ENCODE measurements at places on chromosomes 7 and 10.
A peak's percentile ranks its signal among the peaks of the same experiment; 100 is the strongest.

- DNase-seq = no peak
Observed at GRCh38 chr10:115073796-115074195, 19.4 kb upstream of the ATRNL1 start.

- DNase-seq = no peak
Observed at GRCh38 chr10:105952153-105952552, 1212.4 kb downstream of the SORCS1 start.

GRCh38 chr7:68321076-68321639 lies 1277.1 kb upstream of the AUTS2 start:
- DNase-seq = no peak

GRCh38 chr10:22029445-22030236 lies 26.1 kb upstream of the DNAJC1 start:
- DNase-seq = peak; percentile 20

GRCh38 chr10:101650863-101651262 lies 44.1 kb downstream of the FBXW4 start:
- no peak for DNase-seq

DNA sequence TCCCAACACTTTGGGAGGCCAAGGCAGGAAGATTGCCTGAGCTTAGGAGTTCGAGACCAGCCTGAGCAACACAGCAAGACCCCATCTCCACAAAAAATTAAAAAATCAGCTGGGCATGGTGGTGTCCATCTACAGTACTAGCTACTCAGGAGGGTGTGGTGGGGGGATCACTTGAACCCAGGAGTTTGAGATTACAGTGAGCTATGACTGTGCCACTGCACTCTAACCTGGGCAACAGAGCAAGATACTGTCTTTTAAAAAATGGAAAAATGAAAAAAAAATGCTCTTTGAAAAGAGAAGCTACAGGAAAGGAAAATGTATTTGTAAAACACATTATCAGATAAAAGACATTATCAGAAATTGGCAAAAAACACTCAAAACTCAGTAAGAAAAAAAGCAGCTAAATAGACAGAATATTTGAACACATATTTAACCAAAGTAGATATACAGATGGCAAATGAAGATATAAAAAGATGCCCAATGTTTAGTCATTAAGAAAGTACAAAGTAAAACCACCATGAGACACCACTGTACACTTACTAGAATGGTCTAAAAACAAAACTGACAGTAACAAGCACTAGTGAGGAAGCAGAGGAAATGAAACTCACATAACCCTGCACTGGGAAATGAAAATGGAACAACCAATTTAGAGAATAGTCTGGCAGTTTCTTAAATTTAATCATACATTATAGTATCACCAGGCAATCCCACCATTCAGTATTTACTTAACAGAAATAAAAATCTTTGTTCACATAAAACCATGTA lies 40.5 kb downstream of the NRBF2 start:
- no peak for DNase-seq

GRCh38 chr7:105016068-105016708 lies 2.2 kb downstream of the KMT2E start:
- no peak for DNase-seq

DNA sequence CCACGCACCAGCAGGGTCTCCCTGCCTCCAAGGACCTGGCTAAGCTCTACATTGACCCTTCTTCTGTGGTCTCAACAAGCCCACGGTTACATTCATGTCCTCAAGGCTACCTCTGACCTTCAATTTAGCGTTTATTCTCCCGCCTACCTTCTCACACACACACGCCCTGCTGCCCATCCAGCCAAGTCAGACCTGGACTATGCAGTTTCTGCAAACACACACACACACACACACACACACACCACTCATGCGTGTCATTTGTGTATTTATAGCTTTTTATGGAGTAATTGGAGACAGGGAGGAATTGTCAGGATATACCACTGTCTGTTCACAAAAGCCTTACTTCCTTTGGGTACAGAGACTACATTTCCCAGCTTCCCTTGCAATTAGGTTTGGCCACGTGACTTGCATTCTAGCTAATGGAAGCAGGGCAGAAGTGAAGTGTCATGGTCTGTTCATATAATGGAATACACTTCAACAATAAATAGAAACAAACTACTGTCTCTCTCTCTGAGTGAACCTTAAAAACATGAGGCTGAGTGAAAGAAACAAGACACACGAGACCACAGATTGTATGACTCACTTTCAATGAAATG lies 53.8 kb upstream of the CPXM2 start:
- DNase-seq = no peak

DNA sequence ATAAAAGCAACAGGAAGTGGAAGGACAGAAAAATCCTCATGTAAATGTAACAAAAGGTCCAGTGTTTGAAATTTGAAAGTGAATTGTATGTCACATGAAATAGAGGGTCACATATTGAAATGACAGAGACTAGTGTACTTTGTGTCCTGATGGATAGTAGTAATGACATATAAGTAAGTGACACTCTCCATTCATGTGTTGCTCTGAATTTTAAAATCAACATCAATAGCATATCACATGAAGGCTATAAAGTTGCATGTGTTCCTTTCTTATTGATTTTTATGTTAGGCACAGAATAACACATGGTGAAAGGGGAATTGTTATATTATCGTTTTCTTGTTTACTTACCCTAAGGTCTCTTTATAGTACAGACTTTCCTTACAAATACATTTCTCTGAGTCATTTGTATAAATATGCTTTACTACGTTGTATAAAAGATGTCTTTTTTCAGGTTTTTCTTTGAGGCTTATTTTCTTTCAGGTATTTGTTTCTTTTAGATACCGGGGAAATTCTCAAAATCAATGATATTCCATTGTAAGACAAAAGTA lies 104.6 kb upstream of the CACNA2D1 start:
- no peak for DNase-seq

DNA sequence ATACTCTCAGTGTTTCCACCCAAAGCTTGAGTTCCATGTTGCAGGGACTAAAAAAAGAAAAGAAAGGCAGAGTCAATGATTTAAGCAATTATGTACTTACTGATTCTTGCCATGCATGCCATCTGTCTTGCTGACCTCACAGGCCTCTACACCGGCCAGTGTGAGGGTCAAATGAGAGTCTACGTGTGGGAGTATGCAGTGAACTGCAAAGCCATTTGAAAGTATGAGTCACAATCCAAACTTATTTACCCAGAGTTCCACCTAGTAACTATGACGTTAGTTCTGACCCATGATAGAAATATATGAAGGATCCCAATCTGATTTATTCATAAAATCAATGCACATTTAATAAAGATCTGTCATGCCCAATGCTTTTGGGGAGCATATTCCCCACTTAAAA lies 26.5 kb downstream of the PDE1C start:
- no peak for DNase-seq

GRCh38 chr10:12780634-12781601 lies 220.6 kb downstream of the CCDC3 start:
- DNase-seq = no peak

DNA sequence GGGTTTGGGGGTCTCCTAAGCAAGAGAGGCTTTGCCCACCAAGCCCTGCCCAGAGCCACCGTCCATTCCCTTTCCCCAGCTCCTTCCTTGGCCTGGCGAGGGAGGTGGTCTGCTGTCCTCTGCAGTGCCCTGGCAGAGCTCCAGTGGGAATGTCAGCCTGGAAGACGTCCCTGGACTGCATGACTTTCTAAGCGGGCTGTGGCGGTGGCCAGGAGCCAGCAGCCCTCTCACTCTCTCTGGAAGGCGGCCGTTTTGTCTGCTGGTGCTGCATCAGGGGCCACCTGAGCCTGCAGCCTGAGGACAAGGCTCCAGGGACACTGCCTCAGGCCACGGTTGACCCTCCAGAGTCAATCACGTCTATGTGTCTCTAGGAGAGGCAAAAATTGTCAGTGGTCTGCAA lies 271.0 kb downstream of the SKAP2 start:
- DNase-seq = no peak

- no peak for DNase-seq
Observed at GRCh38 chr10:48694371-48695030, 9.8 kb downstream of the WDFY4 start.

DNA sequence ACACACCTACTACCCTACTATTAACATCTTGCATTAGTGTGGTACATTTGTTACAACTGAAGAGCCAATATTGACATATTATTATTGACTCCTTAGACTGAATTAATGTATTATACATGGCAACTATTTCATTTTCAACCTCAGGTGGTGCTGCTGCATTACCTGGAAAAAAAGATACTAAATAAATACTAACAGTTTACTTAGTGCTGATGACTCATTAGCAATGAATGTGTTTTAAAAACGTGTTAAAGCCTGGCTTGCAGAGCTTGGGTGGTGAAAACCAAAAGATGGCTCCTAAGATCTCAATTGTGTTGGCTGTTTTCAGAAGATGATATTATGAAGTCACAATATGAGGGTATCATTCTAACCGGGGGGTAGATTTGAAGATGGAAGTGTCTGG lies 34.8 kb downstream of the CFAP43 start:
- DNase-seq = no peak

DNA sequence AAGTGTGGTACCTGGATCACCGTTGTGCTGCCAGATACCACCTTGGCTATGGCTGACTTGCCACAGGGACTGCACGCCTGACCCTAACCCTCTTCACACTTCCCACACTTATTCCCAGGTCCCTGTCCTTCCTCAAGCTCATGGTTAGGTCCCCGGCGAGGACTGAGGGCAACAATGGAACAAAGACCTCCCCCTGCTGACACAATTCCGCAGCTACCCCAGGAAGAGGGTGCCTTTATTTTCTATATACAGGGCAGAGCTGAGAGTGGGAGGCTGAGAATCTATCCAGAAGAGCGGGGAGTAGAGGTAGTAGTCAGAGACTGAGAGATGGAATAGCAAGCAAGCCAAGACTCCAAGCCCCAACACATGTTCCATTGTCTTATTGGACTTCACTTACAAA lies 118.1 kb upstream of the SEM1 start:
- DNase-seq = no peak

- no peak for DNase-seq
Observed at GRCh38 chr10:86188326-86188725, 178.3 kb downstream of the GRID1 start.

DNA sequence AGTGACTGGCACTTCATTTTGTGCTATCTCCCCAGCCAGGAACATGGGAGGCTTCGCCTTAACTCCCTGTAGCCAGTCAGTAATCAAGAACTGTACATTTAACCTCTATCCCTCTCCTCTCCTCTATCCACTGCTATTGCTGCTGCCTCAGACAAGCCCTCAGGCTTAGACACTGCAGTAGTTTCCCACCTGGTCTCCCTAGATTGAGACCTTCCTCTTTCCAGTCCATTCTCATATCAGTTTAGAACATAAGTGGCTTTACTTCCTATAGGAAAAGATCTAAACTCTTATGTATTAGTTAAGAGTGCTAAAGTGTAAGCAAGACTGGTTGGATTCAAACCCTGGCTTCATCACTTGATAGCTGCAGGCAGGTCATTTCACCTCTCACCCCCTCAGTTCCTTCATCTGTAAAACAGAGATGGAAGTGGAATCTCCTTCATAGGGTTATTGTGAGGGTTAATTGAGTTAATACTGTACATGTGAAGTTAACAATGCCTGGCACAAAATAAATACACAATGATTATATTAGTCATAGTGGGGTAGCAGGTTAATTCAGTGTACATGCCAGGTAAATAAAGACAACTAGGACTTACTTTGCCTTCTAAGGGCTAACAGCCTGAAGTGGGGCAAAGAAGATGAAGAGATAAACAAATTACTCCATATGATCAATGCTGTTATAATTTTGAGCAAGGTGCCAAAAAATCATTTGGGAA lies 76.1 kb downstream of the ZNF277 start:
- DNase-seq = no peak

DNA sequence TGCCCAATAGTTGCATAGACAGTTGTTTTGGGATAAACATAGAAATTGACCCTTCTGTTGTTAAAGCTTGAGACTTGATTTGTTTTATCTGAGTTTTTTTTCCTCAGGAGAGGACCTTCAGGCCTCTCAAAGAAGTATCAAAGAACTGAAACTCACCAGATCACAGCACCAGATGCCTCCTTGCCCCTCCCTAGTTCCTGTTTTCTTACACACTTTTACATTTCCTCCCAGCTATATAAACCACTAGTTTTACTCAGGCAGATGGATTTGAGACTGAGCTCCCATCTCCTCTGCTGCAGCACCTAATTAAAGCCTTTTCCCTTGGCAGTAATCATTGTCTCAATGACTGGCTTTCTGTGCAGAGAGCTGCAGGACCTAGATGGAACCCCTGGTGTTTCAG lies 150.6 kb upstream of the NRG3 start:
- no peak for DNase-seq

GRCh38 chr10:49497358-49497757 lies 41.6 kb downstream of the ERCC6 start:
- no peak for DNase-seq

DNA sequence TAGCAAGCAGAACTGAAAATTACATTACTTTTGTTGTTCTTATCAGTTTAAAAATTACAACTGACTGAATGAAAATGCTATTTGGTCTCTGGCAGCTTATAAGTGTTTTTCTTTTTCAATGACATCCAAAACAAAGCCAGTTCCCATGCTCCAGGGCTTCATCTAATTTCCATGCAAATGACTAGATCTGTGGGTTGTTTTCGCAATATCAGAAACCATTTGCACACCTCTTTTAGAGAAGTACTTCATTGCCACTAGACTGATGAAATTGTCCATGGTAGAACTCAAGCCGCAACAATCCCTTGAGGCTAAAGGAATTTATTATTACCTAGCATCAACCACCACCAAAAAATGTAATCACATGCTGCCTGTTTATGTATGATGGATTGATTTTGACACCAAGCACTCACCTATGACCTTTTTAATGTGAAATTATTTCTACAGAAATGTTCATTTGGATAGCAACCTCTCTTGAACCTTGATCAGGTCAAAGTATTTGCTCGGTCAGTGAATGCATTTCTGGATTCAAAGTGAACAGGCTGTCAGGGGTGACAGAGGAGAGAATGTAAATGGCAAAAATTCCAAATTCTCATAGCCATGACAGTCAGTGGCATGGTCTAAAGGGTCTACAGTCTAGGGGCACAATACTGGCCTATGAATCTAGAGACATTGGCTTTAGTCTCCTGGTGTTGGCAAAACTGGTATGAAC lies 769.3 kb downstream of the SORCS1 start:
- no peak for DNase-seq

DNA sequence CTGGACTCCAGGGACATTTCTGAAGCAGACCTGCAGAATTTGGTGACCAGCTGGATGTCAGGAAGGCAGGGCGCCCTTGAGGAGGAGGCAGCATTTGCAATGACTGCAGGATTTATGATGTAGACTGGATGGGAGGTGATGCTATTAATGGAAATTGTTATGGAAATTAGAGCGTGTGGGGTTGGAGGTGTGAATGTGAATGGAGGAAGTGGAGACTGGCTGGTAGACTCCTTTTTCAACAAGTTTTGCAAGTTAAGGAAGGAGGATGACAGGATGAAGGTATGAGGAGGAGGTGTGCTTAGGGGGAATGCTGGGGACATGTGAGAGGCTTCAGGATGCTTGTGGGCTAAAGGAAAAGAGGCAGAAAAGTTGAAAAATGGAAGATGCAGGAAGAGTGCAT lies 137.0 kb downstream of the TMEM178B start:
- no peak for DNase-seq
